ENCODE measurements at places on chromosomes 16 and 17. TPM values are rescaled to one million over a fixed set of nuclear protein-coding genes. Genes with fewer than 3 reads are reported as not detected.

BAIAP3 gene
- total RNA-seq = 0.79 TPM

ARL17B gene
- 6.6 TPM for total RNA-seq

KRT28 gene
- total RNA-seq = not detected

DNAH2 gene
- 0.09 TPM for total RNA-seq

GAST gene
- total RNA-seq = not detected

UTS2R gene
- total RNA-seq = not detected

TBC1D3K gene
- total RNA-seq = not detected

SENP3 gene
- total RNA-seq = 90.8 TPM

GLP2R gene
- total RNA-seq = 10.4 TPM

PFN1 gene
- 2,972 TPM for total RNA-seq

C17orf50 gene
- total RNA-seq = 0.24 TPM

OSGIN1 gene
- total RNA-seq = 39.7 TPM
